Effector memory CD4-positive, alpha-beta T cell (primary cell): ENCODE measurements at places on chromosomes 7 and 10.

GRCh38 chr10:81953420-81953819 is 78.4 kb downstream of the NRG3 start:
- DNase-seq, result no peak

DNA sequence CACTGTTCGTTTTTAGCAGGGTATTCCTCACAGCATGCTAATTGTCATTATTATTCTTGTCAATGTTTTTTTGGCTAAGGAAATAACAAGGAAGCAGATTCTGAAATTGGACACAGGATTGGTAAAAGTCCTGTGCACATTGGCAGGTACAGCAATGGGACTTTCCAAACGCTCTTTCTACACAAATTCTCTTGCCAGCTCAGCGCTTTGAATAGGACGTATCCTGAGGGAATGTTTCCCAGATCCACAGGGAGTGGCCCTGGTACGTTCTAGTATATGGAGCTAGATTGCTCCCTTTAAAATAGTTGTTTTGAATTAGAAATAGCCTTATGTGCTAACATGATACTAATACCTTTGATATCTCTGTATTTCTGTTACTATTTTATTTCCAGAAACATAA is 82.8 kb upstream of the GRB10 start:
- DNase-seq, result no peak

DNA sequence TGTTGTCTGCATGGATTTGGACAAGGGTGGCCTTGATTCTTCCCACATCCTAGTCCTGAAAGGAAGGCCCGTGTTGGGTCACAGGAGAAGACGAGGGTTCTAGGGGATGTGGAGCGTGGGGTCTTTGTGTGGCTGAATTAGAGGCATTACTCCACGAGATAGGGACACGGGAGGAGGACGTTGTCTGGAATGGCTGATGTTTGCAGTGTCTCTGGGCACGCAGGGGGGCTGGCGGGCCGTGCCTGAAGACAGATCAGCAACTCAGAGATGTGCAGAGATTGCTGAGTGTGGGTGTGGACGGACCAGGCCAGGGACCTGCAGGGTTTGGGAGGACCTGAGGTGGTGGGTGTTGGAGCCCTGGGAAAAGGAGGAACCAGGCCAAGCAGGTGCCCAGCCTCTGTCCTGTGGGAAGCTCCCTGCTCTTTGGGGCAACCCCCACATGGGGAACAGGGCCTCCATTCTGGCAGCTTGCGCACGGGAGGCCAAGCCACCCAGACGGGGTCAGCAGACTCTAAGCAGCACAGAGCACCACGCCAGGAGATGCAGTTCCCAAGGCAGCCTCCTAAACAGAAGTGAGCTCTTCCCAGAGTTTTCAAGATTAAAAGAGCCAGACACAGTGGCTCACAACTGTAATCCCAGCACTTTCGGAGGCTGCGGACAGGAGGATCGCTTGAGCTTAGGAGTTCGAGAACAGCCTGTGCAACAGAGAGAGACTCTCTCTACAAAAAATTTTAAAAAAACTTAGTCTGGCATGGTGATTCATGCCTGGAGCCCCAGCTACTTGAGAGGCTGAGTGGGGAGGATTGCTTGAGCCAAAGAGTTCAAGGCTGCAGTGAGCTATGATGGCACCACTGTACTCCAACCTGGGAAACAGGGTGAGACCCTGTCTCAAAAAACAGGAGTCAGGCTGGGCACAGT is 71.0 kb upstream of the GTF2I start:
- DNase-seq, result no peak

DNA sequence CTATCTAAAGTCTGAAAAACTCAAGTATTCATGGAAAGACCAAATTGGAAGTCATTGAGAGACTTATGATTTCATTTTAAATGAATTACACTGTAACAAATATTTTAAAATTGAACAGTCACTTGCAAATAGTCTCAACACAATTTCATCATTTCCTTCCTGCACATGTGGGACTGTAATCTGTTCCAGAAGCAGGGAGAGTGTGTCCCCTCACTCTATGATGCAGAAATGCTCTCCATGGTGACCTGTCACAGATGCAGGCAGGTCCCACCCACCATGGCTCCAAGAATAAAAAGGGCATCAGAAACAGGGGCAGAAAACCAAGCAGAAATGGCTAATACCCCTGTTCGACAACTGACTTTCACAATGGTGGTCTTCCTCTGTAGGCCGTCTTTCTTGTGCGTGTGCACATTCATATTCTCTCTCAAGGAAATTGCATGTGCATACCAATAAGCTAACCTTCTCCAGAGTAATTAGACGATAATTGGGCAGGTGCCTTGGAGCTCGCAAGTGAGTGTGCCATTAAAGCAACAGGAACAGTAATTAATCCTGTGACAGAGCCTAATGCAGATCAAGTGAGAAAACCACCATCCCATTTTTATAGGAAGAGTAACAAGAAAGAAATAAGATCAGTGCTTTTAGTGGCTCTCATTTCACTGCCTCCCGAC is 170.9 kb downstream of the ZMYND11 start:
- no peak for DNase-seq

- no peak for DNase-seq
Measured at GRCh38 chr10:131849591-131850382, 51.0 kb upstream of the PPP2R2D start.

DNA sequence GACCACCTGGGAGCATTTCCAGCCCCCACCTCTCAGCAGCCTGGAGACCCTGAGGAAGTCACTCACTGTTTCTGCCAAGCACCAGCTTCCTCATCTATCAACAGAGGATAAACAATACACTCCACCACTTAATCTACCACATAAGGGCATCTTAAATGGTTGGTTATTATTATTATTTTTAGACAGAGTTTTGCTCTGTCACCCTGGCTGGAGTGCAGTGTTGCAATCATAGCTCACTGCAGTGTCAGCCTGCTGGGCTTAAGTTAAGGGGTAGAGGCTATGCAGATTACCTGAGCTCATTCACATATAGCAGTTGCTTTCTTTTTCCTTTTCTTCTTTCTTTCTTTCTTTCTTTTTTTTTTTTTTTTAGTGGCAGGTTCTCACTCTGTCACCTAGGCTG is 59.5 kb upstream of the ELN start:
- no peak for DNase-seq

GRCh38 chr10:1746796-1747195 is 9.5 kb upstream of the ADARB2 start:
- no peak for DNase-seq

DNA sequence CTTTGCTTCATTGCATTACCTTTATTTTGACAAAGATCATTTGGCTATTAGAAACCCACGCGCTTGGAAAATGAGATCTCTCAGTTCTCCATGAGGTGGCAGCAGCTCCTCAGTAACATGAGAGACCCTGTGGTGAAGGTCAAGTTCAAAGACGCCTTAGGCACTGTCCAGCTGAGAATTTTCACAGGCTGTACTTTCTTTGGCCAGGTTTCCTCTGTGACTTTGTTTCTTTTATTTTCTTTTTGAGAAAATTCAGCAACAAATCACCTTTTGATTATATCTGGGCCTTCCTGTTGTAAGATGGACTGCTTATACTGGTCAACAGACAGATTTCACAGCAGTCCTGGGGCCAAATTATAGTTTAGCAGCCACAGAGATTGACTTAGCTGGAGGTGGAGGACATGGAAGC is 54.5 kb downstream of the RAB18 start:
- DNase-seq, result peak; percentile 3

DNA sequence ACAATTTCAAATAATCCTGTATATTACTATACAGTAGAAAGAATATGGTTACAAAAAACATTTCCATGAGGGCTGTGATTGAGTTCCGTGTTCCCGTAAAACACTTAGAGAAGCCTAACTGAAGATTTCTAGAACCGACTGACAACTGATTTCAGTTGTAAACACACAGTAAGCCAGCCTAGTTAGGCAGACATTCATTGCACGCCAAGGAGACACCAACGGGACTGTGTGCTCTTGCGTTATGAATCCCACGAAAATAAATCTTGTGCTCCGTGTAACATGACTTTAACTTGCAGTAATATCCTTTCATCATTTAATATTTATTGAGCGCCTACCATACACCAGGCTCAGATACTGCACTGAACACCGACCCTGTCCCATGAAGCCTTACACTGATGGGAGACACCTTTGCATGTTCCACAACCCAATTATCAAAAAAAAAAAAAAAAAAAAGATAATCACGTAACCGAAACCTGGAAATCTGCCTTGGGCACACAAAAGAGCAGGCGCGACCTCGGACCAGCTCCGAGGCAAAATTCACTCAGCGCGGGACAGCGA is 420 bp upstream of the KLHL7 start:
- no peak for DNase-seq

DNA sequence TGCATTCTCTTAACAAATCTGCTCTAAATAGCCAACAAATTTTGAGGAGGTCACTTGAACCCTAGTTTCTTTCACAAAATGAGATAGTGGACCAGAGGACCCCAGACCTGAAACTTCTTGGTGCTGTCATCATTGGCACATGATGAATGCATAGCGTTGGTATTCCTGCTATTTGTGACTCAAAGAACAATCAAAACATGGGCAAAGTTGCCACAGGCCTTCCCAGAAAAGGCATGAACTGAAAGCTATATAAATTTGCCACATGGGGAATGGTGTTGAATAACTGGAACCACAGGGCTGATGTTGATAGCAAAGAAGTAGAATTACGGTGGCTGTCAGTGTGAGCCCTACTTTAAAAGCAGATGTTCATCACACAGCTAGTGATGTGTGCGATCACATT is 219.9 kb upstream of the KMT2E start:
- no peak for DNase-seq

DNA sequence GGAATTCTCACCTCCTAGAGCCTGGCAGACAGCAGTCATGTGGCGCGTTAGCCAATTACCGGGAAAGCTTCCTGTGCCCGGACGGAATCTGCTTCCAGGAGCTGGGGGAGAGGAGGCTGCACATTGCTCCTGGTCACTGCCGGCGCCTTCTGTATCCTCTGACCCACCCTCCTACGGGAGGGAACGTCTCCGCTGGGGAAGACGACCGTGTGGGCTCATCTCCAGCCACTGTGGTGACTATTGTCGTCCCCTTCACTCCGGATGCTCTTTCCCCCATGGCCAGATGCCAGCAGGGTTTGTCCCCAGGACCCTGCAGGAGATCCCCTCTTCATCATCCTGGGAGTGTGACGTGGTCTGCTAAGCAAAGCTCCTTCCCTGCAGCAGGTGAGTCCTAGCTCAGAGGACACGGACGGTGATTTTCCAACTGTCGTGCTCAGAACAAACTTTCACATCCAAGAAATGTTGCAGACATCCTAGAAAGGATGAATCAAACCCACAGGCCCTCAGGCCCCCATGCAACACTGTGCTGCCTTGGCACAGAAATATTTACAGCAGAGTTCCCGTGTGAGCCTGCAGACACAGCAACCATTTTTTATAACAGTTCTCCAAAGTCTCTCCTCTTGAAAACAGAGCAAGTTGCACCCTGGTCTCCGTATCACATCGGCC is 29.6 kb upstream of the FAM20C start:
- no peak for DNase-seq

DNA sequence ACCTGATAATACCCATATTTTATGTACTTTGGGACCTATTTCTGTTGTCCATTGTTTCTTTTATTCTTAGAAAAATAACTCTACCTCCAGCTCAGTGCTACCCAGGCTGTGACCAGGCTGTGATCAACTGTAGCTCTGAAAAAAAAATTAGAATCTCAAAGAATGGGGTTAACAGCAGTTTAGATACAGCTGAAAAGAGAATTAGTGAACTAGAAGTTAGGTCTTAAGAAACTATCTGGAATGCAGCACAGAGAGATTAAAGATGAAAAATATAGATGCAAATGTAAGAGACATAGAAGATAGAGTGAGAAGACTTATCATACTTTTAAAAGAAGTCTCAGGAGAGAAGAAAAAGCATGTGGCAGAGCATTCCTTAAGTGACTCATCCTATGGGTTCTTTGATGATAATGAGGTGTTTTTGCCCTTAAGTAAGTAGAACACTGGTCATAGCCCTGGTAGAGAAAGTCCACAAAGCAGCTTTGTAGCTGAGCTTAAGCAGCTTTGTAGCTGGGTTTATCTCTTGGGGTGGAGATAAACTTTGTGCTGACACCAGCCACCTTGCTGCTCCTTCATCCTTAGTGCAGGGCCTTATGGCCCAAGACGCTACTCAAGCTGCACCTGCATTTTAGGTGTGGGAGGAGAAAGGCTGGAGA is 27.3 kb upstream of the SFRP5 start:
- DNase-seq, result no peak

- no peak for DNase-seq
Measured at GRCh38 chr10:13349463-13350274, 1.6 kb upstream of the SEPHS1 start.

DNA sequence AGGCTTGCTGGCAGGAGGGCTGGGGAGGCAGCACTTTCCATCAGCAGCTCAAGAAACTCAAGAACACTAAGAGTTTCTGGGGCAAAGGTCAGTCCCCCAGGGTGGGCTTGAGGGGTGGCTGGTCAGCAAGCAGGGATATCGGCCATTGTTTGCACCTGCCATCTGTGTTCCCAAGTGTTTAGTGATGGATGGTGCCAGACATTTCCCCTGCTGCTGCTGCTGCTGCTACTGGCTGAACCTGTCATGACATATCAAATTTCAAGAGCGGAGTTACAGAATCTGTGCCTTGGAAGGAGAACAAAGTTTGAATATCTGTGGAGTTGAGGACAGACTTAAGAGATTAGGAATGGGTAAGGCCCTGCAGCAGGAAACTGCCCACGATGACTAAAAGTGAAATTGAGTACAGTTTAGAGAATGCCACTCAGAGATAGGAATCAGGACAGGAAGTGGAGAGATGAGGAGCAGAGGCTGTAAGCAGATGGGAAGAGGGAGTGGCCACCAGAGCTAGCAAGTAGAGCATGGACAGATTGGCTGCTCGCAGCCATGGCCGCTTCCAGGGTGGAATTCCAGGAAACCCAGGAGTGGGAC is 39.2 kb upstream of the PPP1R3C start:
- no peak for DNase-seq

- DNase-seq, result no peak
Measured at GRCh38 chr7:108293149-108293612, 163.0 kb upstream of the LAMB4 start.

DNA sequence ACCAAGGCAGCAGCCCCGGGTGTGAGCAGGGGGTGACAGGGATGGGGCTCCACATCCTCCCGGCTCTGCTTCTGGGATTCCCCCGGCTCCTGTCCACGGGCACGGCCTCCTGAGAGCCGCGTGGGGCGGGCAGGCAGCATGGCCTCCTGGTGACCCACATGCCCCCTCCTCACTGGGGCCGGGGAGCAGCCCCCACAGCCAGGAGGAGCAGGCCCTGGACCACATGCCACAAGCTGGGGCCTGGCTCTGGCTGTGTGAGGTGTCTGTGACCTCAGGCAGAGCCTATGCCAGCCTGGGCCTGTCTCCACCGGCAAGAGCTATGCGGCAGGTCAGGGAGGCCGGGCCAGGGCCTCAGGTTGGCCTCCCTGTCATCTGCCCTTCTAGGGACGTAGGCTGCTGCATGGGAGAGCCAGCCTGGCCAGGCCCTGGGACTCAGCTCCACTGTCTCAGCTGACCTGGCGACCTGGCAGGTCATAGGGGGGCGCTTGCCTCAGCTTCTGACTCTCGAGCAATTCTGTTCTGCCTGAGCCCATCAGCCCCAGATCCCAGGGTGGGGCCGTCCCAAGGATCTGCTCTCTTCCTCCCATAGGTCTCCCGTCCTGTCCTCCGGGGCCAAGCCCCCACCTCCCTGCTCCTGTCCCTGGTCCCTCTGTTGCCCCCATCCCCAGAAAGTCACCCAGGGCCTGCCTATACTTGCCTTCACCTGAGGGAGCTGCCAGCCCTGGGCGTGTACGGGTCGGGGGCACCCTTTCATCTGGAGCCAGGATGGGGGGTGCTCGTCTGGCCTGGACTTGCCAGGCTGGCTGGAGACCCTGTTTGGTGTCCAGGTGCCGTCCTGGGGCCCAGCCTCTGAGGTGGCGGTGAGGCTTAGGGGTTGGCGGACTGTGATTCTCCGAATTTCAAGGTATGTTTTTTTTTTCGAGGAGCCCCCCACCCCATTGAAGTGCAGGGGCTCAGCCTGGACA is 3.9 kb upstream of the TMEM184A start:
- DNase-seq, result no peak

GRCh38 chr7:155191137-155191536 is 106.5 kb upstream of the INSIG1 start:
- DNase-seq, result no peak
